Stimulated activated CD8-positive, alpha-beta memory T cell treated with anti-CD3 and anti-CD28 coated beads, Interleukin-15, amount 100 ng/mL, for 48 hours (primary cell): ENCODE measurements at places on chromosomes 1 and 21.

DNA sequence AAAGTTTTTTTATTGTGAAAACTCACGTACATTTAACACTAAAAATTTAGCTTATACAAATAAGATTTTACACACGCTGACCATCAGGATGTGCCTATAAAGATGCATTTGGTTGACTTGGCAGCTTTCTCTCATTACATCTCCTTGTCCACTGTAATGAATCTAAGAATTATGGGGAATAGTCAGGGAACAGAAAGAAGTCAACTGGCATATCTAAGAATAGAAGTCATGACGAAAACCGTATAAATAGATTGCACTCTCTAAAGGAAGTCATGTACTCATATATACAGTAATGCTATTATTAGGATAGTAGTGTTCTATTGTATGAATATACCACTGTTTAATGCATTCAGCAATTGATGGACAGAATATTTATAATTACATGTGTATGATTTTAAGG is 575.8 kb upstream of the B3GALT2 start:
- DNase-seq: no peak

DNA sequence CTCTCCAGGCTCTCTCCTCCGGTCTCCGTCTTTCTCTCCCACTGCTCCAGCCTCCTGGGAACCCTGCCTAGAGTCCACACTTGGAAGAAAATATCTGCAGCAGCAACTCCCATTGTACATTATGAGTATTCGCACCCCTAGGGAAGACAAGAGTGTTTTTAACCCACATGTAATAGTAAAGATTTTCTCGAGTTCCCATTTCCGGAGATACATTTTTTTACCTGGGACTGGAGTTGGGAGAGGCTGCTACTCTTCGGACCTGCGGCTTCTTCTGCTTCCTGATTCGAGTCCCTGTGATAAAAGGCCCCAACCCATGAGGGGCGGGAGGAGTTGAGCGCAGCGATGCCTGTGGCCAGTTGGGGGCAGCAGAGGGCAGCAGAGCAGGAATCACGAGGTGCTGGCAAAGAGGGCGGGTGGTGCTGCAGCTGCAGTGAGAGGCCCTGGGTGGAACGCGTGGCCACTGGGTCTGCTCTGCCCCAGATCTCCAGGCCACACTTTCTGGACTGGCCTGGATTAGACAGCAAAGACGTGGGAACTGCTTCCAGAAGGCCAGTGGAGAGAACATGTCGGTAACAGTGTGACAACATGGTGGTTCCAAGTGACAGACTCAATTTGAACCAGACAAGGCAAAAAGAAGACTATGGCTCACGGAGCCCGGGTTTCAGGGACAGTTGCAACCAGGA is 221.0 kb upstream of the CSF3R start:
- DNase-seq: peak; percentile 41

DNA sequence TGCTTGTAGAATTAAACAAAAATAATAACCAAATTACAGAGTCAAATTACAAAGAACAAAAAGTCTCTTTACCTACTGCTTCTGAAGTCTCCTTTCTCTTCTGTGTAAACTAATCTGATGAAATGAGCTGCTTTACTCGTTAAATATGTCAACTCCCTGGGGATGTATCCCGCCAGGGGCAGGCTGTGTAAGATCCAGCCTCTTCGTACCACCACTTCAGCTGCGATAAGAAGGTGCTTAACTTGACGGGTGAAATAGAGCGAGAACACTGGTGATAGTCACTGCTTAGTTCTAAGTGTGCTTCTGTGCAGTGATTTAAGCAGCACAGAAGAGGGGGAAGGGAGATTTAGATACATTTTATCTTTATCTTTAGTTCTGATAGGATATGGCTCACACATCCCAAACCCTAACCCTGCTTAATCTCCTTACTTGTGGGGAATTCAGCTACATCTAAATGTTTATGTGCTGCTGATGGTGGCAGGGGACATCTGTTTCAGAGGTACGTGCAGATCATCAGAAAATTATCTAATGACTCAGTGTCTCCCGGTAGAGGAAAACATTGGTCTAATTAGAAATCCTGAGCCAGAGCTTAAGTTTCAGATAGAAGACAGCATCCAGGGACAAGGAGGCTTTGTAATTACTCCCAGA is 46.0 kb downstream of the RHOU start:
- DNase-seq: no peak

GRCh38 chr1:10068605-10069294 is 36.0 kb downstream of the UBE4B start:
- no peak for DNase-seq

GRCh38 chr1:245585252-245585959 is 430.6 kb downstream of the KIF26B start:
- no peak for DNase-seq

GRCh38 chr1:160090760-160091159 is 7.7 kb downstream of the IGSF8 start:
- no peak for DNase-seq

GRCh38 chr1:114011796-114012195 is 32.5 kb downstream of the OLFML3 start:
- no peak for DNase-seq

- DNase-seq: no peak
Measured at GRCh38 chr21:40291560-40291959, 424.3 kb downstream of the PCP4 start.

DNA sequence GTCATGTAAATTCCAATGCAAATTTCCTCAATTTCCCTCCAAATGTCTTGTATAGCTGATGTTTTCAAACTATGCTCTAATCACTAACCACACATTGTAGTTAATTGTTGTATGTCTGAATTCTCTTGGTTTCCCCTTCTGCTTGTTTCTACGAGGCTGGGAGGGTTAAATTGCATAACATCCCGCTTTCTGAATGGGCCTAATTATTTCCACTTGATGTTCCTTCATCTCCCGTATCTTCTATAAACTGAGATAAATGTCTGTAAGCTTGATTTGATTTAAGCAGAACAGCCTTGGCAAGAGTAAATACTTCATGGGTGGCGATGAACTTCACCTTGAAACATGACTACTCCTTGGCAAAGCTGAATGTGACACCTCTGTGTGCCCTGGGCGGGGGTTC is 72.2 kb downstream of the SERINC2 start:
- no peak for DNase-seq

GRCh38 chr1:175548774-175549173 is 194.6 kb downstream of the TNR start:
- DNase-seq: no peak

GRCh38 chr1:228944935-228945371 is 209.7 kb downstream of the RHOU start:
- no peak for DNase-seq

DNA sequence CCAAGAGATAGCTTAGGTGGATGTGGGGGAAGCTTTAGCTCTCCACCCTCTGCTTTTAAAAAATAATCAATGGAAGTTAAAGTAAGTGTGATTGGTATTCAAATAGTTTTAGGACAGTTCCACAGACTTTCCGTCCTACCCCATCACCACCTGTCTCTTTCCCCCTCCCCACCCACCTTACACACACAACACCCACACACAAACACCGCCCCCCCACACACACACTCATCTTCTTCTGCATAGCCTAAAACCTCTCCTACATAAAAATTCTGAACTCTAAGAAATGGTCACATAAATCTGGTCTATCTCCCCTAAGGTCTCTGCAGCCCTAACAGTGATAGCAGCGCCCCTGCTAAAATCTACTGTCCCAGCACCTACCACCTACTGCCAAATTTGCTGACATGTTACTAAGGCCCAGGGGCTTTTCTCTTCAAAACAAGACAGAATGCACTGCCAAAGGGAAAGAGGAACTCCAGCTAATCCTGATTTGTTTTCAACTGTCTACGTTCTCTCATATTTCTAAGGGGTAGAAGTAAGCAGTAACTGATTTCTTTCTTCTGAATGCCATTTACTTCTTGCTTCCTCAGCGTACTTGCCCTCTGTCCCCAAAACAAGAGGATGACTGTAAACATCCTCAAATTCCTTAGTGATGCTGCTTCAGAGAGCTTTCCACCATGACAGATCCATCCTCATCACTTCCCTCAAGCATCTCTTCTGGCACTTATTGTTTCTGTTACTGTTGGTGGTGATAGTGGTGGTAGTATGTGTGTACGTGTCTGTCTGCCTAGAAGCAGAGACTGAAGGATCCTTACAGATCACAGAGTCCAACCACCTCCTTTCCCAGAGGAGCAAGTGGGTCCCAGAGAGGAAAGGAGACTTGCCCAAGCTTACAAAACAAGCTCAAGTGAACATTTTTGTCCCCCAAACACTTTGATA is 56.8 kb downstream of the LUZP1 start:
- no peak for DNase-seq
